Activated CD4-positive, alpha-beta T cell treated with anti-CD3 and anti-CD28 coated beads, Interleukin-2, Interleukin-6, amounts not matched to agents 100 ng/mL and 50 ng/mL, durations not matched to agents 16 hours and 8 hours (primary cell): ENCODE measurements at places on chromosomes 1 and 21.

- DNase-seq: peak; percentile 42
These were observed 26.8 kb upstream of the NCAM2 start for GRCh38 chr21:20971296-20971921.

- no peak for DNase-seq
These were observed 9.2 kb upstream of the CHAF1B start for GRCh38 chr21:36375994-36376393.

- no peak for DNase-seq
These were observed 6.3 kb upstream of the TTC39A start for GRCh38 chr1:51336711-51337110.

DNA sequence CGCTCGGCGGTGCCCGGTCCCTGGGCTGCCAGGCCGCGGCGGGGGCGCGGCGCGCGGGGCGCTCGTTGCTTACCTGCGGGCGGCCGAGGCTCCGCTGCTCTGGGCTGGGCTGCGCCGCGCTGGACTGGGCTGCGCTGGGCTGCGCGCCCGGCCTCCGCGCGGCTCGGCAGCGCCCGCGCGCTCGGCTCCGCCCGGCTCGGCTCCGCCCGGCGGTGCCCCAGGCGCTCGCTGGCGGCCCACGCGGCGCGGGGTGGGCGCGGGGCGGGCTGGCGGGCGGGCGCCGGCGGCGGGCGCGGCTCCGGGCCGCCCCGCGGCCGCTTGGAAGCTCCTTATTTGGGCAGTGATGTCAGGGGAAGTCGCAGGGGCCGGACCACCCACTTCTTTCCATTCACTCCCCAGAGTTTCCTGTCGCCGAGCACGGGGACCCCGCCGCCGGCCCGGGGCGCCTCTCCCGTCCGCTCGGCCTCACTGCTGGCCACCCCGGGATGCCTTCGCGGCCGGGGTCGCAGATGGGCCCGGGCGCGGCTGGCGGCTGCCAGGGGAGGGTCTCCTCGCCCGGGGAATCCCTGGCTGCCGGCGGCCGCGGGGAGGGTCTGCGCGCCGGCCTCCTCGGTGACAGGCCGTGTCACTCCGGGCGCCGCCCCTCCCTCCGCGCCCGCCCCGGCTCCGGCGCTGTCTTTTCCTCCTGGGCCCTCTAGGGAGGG lies 177.7 kb upstream of the EDN2 start:
- peak; percentile 81 for DNase-seq

DNA sequence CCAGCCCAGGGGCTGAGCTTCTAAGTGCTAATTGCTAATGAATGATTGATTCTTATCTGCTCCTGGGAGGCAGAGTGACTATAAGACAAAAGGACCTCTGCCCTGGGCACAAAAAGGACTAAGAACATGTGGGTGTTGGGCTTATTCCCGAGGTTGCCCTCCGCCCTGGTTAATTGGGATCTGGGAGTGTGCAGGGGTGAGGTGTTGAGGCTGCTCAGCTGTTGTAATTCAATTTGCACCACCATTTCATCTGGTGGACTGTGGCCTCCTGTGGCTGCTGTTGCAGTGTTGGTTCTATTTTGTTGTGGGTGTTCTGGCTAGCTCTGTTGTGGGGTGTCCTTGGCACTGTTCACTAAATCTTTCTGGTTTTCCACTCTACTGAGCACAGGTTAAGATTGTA lies 13.3 kb downstream of the KNCN start:
- DNase-seq: no peak

DNA sequence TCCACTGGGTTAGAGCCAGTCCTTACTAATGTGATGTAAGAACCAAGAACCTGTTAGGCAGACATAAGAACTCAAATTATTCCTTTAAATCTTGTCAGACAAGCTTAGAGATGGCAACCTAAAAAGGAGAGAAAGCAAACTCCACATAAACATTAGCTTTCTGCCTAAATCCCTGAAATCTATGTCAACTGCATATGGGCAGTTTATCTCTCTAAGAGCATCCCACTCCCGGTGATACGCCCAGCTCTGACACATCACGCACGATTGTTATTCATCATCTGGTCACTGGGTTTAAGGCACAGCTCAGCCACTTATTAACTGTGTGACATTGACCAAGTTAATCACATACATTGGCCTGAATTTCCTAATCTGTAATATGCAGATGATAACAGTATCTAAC lies 323.7 kb downstream of the HHIPL2 start:
- DNase-seq: no peak

GRCh38 chr1:241553886-241554592 lies 21.9 kb downstream of the KMO start:
- no peak for DNase-seq

DNA sequence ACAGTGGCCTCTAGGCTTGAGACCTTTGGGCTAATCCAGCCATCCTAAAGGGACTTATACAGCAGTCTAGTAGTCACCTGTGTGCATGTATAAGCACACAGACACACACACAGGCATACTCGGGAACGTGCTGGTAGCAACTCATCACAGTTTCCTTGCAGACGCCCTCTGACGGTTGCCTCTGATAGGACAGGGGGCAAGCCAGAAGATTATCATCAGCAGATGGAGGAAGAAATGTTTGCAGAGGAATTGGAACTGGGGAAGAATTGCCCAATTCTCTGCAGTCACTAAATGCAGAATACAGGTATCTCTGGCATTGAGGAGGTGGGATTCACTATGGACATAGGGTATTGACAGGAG lies 222.2 kb downstream of the C1orf94 start:
- no peak for DNase-seq
